NCI-H1105 treated with DMSO at 0.1 percent for 48 hours (cell line): ENCODE measurements at places on chromosomes 5 and 9.

- no peak for DNase-seq
These were observed 9.9 kb downstream of the ZNF622 start for GRCh38 chr5:16455668-16456067.

GRCh38 chr5:122585371-122585770 lies 189.5 kb upstream of the SNX2 start:
- DNase-seq = no peak

DNA sequence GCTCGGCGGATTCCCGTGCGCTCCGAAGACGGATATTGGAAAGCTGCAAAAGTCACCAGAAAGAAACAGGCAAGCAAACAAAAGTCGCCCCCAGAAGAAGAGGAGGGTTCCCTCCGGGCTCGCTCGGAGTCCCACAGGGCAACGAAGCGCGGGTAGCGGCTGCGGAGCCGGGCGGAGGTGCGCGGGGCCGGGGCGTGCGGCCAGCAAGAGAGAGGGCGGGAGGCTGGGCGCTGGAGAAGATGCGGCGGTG lies at the start of gene FBN2:
FBN2 (minus strand) TSS at position 246 of the 250 bp plus-strand sequence. CDS start 642 bp downstream, outside the sequence.
- no peak for DNase-seq

- DNase-seq = no peak
These were observed 37.4 kb downstream of the CPEB4 start for GRCh38 chr5:173925449-173926071.

DNA sequence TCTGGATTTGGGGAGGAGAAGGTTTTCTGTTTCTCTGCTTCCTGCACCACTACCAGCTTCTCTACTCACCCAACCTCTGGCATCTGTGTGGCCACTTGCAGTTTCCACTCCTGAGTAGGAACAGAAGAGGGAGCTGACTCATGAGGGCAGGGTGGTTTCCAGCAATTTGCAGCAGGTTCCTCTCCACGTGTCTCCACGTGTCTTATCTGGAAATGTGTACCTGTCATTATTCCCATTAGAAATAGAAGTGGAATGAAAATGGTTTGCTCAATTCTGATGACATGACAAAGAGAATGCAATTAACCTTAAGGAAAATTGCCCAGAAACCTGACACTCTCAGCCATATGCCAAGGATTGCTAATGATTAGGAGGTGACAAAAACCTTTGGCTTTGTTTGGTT lies 33.0 kb downstream of the EGFLAM start:
- DNase-seq = peak; percentile 60

DNA sequence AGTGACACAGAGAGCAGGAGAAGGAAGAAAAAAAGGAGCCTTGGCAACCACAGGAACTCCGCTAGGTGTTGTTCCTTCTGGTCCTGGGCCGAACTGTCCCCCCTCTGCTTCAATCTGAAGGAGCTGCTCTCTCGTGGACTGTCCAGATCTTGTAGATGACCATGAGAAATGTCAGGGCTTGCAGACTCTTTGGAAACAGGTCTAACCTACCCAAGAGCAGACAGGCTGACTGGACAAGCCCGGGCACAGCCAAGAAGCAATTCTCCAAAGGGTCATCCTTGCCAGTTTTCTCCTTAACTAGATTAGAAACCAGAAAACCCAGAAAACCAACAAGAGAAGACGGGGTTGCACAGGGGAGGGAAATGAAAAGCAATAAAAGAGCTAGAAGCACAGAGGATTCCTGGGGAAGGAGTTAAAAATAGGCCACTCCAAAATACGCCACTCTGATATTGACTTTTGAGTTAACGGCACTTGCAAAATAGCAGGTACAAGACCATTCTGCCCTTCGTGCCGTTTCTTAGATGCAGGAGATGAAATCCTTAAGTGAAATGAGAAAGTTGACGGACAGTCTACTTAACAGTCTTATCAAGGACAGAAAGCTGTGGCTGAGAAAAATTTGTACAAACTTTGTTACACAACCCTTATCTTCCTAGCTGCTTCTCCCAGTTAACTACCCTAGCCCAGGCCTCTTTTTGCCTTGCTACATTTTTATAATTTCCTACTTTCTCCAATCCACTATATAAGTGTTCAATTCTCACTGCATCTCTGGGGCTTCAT lies 5.8 kb downstream of the GCNT4 start:
- DNase-seq = no peak

DNA sequence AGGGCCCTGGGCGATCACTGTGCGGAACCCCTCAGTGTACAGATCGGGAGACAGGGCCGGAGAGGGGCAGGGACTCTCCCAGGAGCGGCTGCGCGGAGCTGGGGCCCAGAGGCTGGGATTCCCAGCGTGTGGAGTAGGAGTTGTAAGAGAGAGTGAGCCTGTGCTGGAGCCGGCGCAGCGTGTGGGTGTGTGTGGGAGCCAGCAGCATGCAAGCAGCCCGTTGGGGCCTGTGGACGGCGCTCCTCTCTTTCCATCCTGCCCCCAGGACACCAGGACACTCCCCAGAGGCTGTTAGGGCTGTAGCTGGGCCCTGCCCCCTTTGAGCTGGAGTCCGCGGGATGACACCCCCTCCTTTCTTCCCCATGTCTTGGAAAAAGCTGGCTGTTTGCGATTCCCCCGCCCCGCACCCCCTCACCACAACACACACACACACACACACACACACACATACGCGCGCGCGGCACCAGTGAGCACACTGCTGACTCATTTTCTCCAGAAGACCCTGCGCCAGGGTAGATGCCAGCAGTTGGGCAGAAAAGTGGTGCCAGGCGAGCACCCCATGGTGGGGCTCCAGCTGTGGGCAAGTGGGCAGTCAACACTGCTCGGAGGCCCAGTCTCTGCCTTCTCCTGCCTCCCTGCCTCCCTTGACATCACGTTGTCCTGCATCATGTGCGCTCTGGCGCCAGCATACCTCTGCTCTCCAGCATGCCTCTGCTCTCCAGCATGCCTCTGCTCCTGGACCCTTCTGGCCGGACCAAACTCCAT lies 1.5 kb downstream of the COL27A1 start:
- DNase-seq = no peak

GRCh38 chr9:80204054-80204453 lies 632.3 kb downstream of the TLE4 start:
- DNase-seq = no peak

- DNase-seq = no peak
These were observed 122.4 kb downstream of the NFIB start for GRCh38 chr9:14191512-14191911.

GRCh38 chr9:136220017-136220729 lies 15.2 kb upstream of the LHX3 start:
- DNase-seq = no peak

- no peak for DNase-seq
These were observed 40.7 kb downstream of the FBXW11 start for GRCh38 chr5:171965745-171966144.

- DNase-seq = no peak
These were observed 46.8 kb downstream of the FBN2 start for GRCh38 chr5:128491291-128491690.

GRCh38 chr9:19023078-19023477 lies 9.9 kb downstream of the SAXO1 start:
- DNase-seq = no peak

GRCh38 chr5:173671121-173671949 lies 54.9 kb upstream of the BOD1 start:
- DNase-seq = no peak

GRCh38 chr9:93156475-93157008 lies 22.5 kb upstream of the NINJ1 start:
- no peak for DNase-seq

- no peak for DNase-seq
These were observed 1798.0 kb downstream of the EFNA5 start for GRCh38 chr5:105872569-105873270.
